Sigmoid colon (tissue), 7 donors: ENCODE measurements at places on chromosomes 6 and 20. TPM values are rescaled to one million over a fixed set of nuclear protein-coding genes. Genes with fewer than 3 reads are reported as not detected.

The PHACTR2 gene
- 51.9 TPM for total RNA-seq

The ULBP1 gene
- total RNA-seq = not detected

The CCN2 gene
- 75.5 TPM for total RNA-seq

DNA sequence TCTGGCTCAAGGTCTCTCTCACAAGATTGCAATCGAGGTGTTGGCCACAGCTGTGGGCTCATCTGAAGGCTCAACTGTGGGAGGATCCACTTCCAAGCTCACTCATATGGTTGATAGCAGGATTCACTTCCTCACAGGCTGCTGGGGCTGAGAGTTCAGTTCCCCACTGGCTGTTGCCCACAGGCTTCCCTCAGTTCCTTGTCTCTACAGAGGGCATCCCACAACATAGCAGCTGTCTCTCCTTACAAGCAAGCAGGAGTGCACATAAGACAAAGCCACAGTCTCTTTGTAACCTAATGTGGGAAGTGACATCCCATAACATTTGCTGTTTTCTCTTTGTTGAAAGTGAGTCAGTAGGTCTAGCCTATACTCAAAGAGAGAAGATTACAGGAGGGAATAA is 14.0 kb downstream of the SPATS1 start:
- no peak overlapping the region for H3K27ac ChIP-seq
- no peaks in the 10 kb centered on the region for H3K4me1 ChIP-seq
- H3K36me3 ChIP-seq = no peaks in the 10 kb centered on the region

DNA sequence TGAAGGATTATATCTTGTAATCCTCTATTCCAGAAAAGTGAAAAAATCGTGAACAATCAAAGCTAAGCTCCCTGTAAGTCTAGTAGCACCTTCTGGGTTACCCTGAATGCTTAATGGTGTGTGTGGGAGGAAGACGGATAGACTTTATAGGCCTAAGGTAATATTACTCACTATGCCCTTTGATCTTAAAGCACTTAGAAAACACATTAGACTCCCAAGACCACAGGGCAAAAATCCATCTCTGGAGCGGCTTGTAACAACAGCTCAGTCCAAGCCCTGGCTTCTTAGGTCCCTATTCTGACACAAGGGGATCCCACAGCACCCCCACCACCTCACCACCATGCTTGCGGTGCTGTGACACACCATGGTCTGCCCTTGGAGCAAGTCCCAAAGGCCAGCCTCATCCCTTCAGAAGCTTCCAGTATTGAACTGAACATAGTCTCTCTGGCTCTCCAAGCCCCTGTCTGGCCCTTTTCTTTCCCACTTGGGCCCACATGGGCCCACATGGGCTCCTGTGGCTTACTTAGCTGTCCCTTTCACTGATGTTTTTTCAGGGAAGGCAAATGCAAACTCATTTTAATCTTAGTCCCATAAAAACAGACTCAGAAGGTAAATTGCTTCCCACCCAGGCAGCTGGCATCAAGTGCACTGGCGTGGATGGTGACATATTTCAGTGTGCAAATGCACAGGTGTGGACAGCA is 28.3 kb downstream of the C6orf132 start:
- H3K27ac ChIP-seq = no peak overlapping the region
- H3K27me3 ChIP-seq = no peaks in the 10 kb centered on the region
- no peak for DNase-seq
- H3K4me1 ChIP-seq = peaks cover 6% of the 10 kb centered on the region

DNA sequence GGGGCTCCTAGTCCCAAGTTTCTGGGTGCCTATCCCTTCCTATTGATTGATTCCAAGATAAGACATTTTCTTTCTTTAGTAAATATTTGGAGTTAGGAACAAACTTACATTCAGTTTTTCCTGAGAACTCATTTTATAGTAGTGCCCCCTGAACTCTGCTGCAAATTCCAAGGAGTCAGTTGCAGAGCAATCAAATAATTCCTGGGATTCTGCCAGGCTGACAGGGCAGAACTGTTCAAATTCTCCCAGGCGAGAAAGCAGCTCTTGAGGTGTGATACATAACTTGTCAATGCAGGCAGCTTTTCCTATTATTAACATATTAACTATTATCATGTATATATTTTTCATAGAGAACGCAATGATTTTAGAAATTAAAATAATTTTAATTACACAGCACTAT is 15.9 kb upstream of the ZBTB24 start:
- H3K27ac ChIP-seq = no peak overlapping the region
- no peak overlapping the region for H3K4me3 ChIP-seq
- no peaks in the 10 kb centered on the region for H3K36me3 ChIP-seq
- no peaks in the 10 kb centered on the region for H3K27me3 ChIP-seq
- no peak for DNase-seq
